ENCODE measurements at places on chromosomes 1 and 21.

DNA sequence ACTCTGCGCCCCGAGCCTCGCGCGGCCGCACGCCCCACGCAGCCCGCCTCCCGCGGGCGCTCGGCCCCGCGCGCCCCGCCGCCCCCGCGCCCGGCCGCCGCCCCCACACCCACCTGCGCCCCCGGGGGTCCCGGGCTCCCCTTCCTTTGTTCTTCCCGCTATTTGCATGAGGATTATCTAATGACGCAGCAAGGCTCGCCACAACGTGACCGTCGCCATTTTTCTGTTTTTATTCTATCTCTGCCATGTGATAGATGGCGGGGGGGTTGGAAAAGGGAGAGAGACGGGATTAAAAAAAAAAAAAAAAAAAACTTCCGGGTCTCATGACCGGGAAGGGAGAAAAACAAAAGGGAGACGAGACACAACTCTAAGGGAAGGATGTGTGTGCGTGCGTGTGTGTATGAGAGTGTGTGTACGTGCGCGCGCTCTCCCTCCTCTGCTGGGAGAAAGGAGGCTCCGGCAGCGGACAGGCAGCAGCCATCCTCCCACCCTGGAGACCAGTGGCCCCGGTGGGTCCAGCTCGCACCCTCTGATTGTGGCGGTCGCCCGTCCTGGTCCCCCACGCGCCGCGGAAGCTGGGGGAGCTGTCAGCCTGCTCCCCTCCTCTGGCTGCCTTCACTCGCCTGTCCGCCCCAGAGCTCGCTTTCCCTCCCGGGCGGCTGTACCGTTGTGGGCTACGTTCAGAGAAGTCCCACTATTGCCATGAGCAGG, 80.4 kb upstream of the AK4 start:
- peak; percentile 57 for DNase-seq

DNA sequence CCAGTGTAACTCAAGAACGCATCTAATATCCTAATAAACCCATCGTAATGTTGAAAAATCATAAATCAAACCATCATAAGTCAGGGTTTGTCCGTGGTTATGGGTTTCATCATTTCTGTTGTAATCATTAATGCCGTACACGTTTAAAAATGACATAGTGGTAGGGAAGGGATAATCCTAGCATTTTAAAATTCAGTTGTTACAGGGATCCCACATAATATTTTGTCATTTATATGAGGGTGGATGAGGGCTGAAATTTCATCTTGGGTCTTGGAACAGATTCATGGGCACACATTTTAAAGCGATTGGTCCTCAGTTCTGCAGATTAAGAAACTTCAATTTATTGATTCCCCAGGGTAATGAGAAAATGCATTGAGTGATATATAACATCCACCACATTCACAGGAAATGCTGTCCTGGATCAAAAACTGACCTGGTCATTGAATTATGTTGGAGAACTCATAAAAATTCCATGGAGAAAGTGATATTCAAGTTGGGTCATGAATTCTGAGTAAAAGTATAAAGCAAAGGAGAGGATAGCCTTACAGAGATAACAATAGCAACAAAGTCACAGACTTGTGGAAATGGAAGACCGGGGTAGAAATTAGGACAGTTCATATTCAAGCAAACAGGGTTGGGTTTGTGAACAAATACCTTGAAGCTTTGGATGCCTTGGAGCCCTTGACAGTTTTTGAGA, 1527.3 kb upstream of the TPTE start:
- DNase-seq: no peak

DNA sequence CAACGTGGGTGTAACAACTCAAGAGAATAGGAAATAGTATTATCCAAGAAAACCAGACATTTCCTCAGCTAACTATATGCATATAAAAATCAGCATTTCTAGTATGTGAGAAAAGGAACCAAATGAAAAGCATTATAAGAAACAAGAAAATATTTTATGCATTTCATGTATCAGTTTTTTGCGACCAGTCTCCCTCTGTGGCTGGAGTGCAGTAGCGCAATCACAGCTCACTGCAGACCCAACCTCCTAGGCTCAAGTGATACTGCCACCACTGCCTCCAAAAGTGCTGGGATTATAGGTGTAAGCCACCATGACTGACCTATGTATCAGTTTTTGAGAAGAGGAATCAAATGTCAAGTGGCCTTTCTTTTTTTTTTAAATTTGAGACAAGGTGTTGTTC, 31.0 kb downstream of the SLC16A1 start:
- no peak for DNase-seq

GRCh38 chr1:162663589-162664106, 31.4 kb downstream of the DDR2 start:
- DNase-seq: no peak

All from endothelial cell (in vitro differentiated cells).